ENCODE measurements at places on chromosomes 12 and 14.
A peak's percentile ranks its signal among the peaks of the same experiment; 100 is the strongest.

DNA sequence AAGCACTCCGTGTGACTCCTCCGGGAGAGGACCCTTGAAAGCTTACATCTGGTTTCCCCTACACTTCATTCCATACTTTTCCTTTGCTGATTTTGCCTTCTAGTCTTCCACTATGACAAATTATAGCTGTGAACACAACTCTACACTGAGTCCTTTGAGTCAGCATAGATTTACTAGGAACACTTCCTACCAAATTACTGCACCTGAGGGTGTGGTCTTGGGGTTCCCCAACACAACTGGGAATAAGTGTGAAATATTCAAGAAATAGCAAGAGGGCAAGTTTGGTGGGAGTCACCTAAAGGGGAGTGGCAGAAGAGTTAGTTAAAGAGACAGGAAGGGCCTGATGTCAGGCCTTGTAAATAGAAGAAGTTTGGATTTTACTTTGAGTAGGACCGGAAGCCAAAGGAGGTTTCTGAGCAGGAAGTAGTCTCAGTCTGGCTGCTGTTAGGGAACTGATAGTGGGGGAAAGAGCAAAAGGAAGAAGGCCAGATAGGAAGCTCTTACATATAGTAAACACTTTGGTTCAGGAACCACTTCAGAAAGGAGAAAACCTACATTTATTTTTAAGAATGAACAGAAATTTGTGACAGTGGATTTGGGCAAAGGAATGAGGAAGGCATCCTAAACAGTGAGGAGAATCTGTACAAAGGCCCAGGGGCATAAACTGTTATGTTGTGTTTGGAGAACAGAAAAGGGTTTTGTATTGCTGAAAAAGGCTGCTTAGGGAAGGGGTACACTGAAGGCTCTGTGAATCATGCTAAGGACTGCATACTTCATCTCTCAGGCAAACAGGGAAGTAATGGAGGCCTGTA is 14.2 kb downstream of the SEL1L start:
- no peak for DNase-seq

GRCh38 chr14:70188322-70188658 is 461 bp downstream of the SLC8A3 start:
- DNase-seq = no peak

DNA sequence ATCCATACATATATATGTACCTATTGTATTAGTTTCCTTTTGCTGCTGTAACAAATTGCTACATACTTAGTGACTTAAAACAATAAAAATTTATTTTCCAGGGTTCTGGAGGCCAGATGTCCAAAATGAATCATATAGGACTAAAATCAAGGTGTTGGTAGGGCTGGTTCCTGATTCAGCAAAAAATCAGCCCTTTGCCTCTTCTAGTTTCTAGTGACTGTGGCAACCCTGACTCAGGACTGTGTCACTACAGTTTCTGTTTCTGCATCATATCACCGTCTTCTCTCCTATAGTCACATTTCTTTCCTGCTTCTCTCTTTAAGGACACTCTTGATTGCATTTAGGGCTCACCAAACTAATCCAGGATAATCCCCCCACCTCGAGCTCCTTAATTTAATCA is 386.3 kb upstream of the TBX3 start:
- DNase-seq = no peak

DNA sequence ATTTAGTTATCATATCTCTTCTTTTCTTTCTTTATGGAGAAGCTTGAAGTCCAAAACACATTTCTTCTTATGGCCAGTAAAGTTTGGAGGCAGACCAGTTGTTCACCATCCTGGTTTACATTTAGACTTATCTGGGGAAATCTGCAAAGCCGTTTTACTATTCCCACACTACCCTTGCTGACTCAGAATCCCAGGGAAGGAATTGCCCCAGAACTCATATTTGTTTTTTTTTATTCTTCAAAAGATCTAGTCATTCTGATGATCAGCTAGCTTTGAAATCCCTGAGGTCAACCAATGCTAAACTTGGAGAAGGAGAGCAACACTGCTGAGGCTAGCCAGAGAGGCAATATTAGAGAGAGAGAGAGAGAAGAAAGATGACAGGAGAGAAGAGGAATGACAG is 12.3 kb upstream of the LMO3 start:
- no peak for DNase-seq

GRCh38 chr12:69508621-69509020 is 38.4 kb downstream of the FRS2 start:
- no peak for DNase-seq

GRCh38 chr12:24227551-24227950 is 278.1 kb upstream of the SOX5 start:
- no peak for DNase-seq

- DNase-seq = no peak
Measured at GRCh38 chr14:72543341-72543740, 350.6 kb downstream of the DPF3 start.

DNA sequence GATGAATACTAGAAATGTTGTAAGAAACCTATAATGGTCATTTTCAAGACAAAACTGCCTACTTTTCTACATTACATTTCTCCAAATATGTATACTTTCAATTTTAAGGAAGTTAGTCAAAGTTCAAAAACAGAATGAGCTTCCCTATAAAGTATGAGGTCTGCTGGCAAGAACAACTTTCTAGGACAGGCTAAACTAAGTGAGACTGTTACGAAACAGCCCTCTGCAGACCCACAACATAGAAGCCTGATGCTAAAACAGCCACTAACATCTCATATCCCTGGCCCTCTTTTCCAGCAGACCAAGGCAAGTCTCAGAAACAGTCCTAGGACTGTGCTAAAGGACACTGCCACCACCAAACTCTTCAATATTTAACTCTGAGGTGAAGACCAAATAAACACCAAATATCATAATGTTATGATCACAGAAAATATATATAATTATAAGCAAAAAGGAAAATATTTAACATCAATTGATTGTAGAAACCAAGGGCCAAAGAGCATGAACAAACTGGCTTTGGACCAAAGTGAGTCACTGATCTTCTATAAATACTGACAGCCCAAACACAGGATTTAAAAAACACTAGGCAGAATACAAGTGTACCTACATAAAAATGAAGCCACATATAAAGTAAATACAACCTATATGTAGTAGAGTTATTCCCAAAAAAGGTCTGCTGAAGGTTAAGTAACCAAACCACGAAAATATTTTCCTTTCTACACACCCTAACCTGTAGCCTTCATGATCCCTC is 27.7 kb downstream of the PPP4R3A start:
- no peak for DNase-seq

GRCh38 chr12:110039085-110039807 is 9.1 kb downstream of the C12orf76 start:
- DNase-seq = no peak

- DNase-seq = no peak
Measured at GRCh38 chr14:97306760-97307246, 509.6 kb downstream of the VRK1 start.

- no peak for DNase-seq
Measured at GRCh38 chr12:94874518-94875302, 128.8 kb downstream of the NDUFA12 start.

DNA sequence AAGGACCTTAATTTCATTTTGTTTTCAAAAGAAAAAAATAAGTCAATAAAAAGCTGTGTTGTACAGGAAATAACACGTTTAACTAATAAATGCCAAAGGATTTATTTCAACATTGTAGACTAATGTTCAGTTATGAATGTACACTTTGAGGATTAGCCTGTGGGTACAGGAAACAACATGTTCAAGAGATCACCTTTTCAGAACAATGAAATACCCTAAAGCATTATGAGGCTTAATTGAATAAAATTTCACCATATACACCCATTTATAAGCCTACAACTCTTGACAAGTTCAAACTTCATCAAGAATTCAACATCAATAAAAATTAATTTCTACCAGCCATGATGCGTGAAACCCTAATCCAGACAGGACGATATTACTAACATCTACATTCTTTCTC is 56.6 kb upstream of the SLC6A15 start:
- DNase-seq = no peak

DNA sequence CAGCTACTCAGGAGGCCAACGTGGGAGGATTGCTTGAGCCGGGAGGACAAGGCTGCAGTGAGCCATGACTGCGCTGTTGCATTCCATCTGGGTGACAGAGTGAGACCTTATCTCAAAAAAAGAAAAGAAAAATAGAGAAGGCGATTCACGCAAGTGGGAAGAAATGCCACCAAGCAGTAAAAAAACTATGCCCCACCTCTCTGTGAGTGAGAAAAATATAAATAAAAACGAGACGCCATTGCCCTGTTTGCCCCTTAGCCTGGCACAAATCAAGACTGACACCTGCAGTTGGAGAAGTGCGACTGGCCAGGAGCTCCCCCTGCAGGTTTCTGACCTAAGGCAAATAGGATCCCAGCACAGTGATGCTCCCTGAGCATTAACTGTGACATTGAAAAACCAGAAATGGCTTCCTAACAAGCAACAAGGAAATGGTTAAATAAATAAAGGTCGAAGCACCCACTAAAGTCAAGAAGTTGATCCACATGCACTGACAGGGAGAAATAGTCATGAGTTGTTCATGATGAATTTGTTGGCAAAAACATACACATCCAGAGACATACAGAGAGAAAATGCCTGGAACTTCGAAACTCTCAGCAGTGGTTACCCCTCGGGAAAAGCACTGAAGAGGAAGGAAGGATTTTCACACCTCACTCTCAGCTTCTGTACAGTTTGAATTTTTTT is 21.1 kb downstream of the GSC start:
- peak; percentile 58 for DNase-seq

DNA sequence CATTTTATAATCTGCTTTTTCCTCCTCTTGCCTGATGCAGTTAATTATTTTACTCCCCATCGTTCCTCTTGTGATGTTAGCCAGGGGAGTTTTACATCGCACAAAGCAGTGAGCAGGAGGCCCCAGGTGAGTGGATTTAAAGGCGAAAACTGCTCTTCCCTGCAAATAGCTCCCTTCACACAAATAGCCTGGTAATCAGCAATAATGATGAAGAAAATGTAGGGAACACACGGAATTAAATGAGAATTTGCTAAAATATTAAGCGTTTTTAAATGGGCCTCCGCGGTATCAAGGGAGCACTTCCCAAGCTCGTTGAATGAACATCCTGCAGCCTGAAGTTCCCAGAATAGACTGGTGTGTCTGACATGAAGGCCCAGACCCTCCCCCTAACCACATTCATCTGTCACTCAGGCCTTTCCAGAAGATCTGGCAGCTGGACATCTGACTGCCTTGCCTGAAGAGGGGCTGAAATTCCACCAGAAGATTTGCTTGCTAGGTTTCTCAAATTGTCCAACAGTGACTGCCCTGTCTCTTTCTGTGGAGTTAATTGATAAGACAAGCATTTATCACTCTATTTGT is 127.2 kb downstream of the CCDC60 start:
- DNase-seq = no peak

DNA sequence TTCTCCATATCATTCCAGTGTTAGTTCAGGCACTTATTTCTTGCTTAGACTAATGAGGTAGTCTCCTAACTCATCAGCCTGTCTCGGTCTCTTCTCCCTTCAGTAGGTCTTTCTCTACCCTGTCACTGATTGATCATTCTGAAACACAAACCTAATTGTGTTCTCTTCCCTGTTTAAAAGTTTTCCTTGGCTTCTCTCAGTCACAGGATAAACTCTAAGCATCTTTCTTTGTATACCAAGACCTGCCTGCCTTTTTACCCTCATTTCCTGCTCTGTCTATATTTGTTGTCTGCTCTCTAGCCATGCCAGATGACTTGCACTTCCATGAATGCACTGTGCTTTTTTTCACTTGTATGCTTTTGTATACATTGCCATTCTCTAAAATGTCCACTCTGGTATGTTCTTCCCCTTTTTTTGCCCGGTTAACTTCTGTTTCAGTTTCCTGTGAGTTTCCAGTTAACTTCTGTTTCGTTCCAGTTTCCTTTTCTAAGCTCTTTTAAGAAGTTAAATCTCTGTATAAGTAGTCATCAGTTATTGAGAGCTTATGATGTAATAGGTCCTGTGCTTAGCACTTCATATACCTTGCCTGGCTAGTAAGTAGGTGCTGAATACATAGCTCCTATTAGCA is 12.8 kb downstream of the DIP2B start:
- no peak for DNase-seq

GRCh38 chr14:68225321-68225720 is 405.7 kb downstream of the RAD51B start:
- no peak for DNase-seq

- DNase-seq = no peak
Measured at GRCh38 chr12:54861927-54862326, 7.6 kb downstream of the MUCL1 start.

DNA sequence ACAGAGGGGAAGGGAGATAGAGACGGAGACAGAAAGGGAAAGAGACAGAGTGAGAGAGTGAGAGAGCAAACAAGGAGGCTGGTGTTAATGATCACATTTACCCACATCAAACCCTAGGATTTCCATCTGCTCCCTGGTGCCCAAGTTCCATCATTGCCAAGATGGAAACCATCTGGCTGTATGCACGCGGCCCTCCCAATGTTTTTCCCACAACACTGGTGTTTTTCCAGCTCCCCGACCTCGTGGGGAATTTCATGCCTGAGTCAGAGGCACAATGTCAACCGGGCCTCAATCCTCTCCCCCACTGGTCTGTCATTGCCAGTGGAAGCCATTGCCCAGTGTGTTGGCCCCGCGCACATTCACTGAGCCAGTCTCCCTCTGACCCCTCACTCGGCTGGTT is 19.9 kb upstream of the BDKRB2 start:
- no peak for DNase-seq

- DNase-seq = no peak
Measured at GRCh38 chr14:36295642-36296627, 24.5 kb downstream of the MBIP start.

- no peak for DNase-seq
Measured at GRCh38 chr14:95504135-95505029, 12.1 kb downstream of the SYNE3 start.

GRCh38 chr14:32939254-32940065 is 781 bp downstream of the NPAS3 start:
- peak; percentile 87 for DNase-seq

- peak; percentile 42 for DNase-seq
Measured at GRCh38 chr12:80400571-80400991, 43.5 kb upstream of the PTPRQ start.

- DNase-seq = no peak
Measured at GRCh38 chr14:103332143-103332919, 1.7 kb upstream of the EIF5 start.

DNA sequence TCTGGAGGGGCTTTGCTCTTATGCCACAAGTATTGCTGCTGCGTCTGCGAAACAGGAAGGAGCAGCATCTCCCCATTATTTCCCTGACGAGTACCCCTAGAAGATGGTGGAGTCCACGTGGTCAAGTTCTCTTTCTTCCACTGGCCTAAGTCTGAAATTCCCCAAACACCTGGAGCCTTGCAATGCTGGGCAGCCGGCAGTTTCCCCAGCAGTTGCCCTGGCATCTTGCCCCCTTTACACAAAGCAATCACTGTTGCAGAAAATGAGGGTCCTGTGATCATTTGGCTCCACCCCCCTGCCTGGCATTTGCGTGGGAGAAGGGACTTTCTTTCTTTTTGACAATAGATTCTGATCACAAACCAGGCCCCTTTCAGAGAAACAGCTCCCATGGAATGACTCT is 56.9 kb downstream of the FOS start:
- no peak for DNase-seq

GRCh38 chr12:101813117-101813516 is 17.6 kb downstream of the GNPTAB start:
- DNase-seq = no peak

- peak; percentile 52 for DNase-seq
Measured at GRCh38 chr12:106840243-106840642, 65.8 kb downstream of the RIC8B start.

GRCh38 chr14:90695997-90696660 is 120.1 kb downstream of the TTC7B start:
- peak; percentile 27 for DNase-seq

Measured in right kidney (tissue), 9 donors.